ENCODE measurements at places on chromosomes 11 and 22. TPM values are rescaled to one million over a fixed set of nuclear protein-coding genes. Genes with fewer than 3 reads are reported as not detected.

Gene MLC1
- total RNA-seq, result not detected

Gene POU2F3
- total RNA-seq, result not detected

Gene EWSR1
- 190 TPM for total RNA-seq

Gene COMT
- total RNA-seq, result 423 TPM

Gene TNNT3
- not detected for total RNA-seq

Gene GALNT18
- 5.6 TPM for total RNA-seq

Gene ARHGAP20
- 0.97 TPM for total RNA-seq

Gene CYTH4
- not detected for total RNA-seq

Gene ZFTA
- 23.0 TPM for total RNA-seq

Gene PHF21A
- total RNA-seq, result 11.8 TPM

Measured in GM23248 (cell line).